ENCODE measurements at places on chromosomes 4 and X.

GRCh38 chr4:8731364-8731763 is 138.8 kb downstream of the CPZ start:
- no peak overlapping the region for H3K4me3 ChIP-seq
- no peaks in the 10 kb centered on the region for H3K27me3 ChIP-seq
- H3K4me1 ChIP-seq = no peaks in the 10 kb centered on the region
- H3K36me3 ChIP-seq = no peaks in the 10 kb centered on the region

DNA sequence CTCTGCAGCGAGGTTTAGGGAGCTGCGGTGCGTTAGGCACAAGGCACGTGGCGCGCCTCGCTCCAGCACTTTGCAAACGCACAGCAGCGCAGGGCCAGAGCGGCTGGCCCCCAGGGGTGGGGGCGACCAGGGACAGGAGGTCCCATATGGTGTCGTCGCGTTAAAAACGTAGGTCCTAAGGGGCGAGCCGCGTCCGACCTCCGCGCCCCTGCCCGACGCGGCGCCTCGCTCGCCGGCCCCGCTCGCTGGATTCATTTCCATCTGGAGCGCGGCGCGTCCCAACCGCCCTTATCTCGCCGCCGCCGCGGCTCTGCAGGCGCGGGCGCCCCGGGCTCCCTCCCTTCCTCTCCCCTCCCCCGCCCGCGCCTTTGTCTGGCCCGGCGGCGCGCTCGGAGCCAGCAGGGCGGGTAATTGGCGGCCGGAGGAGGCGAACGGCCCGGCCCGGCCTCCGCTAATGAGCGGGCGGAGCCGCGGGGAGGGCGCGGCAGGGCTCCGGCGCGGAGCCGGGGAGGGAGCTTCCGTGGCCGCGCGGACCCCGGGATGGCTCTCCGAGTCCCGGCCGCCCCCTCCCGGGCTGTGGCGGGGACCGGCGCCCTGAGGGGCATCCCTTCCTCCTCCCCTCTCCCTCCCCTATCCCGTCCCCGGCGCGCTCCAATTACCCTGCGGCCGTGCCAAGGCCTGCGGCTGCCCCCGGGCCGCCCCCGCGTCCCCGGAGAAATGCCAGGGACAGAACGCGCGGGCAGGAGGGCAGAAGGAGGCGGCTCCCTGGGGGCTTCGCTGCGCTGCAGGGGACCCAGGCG is 409.0 kb downstream of the BCOR start:
- peak; percentile 19 for DNase-seq
- peaks cover 1% of the 10 kb centered on the region for H3K4me1 ChIP-seq

- DNase-seq = no peak
- H3K4me3 ChIP-seq = no peak overlapping the region
- no peaks in the 10 kb centered on the region for H3K27me3 ChIP-seq
- H3K36me3 ChIP-seq = no peaks in the 10 kb centered on the region
- H3K4me1 ChIP-seq = no peaks in the 10 kb centered on the region
- no peak overlapping the region for H3K27ac ChIP-seq
Measured at GRCh38 chr4:47221721-47222120, 190.4 kb downstream of the GABRB1 start.

GRCh38 chr4:3276986-3277385 is 15.8 kb upstream of the RGS12 start:
- H3K36me3 ChIP-seq = no peaks in the 10 kb centered on the region
- H3K27ac ChIP-seq = no peak overlapping the region
- DNase-seq = no peak
- H3K4me3 ChIP-seq = no peak overlapping the region
- H3K4me1 ChIP-seq = no peaks in the 10 kb centered on the region
- peaks cover 1% of the 10 kb centered on the region for H3K27me3 ChIP-seq

- no peaks in the 10 kb centered on the region for H3K27me3 ChIP-seq
- no peaks in the 10 kb centered on the region for H3K4me1 ChIP-seq
- H3K36me3 ChIP-seq = no peaks in the 10 kb centered on the region
- H3K27ac ChIP-seq = no peak overlapping the region
- H3K4me3 ChIP-seq = no peak overlapping the region
Measured at GRCh38 chr4:30757357-30757756, 37.2 kb downstream of the PCDH7 start.

- H3K27me3 ChIP-seq = no peaks in the 10 kb centered on the region
- DNase-seq = peak; percentile 22
- H3K27ac ChIP-seq = peak overlapping the region; percentile 59
- H3K4me1 ChIP-seq = peaks cover 47% of the 10 kb centered on the region
Measured at GRCh38 chr4:139560406-139561104, 4.5 kb upstream of the SETD7 start.

DNA sequence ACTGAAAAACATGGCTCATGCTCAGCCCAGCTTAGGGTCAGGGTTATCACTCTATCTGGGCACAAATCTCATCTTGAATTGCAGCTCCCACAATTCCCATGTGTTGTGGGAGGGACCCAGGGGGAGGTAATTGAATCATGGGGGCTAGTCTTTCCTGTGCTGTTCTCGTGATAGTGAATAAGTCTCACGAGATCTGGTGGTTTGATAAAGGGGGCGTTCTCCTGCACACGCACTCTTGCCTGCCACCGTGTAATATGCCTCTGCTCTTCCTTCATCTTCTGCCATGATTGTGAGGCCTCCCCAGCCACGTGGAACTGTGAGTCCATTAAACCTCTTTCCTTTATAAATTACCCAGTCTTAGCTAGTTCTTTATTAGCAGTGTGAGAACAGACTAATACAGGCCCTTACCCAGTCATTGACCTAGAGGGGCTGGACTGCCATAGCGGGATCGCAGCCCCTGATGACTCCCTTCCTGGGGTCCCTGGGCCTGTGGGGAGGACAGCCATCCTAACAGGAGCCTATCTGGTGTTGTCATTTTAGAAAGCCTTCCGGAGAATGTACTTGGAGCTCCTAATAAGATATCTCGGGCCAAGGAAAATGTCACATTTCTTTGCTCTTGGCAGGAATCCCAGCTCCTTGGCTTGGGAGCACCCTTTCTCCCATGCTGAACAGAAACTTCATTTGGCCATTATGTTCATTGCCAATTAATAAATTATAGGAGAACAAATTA is 112.6 kb downstream of the PHKA2 start:
- H3K36me3 ChIP-seq = no peaks in the 10 kb centered on the region
- no peak overlapping the region for H3K4me3 ChIP-seq
- no peak for DNase-seq
- H3K4me1 ChIP-seq = peaks cover 2% of the 10 kb centered on the region

DNA sequence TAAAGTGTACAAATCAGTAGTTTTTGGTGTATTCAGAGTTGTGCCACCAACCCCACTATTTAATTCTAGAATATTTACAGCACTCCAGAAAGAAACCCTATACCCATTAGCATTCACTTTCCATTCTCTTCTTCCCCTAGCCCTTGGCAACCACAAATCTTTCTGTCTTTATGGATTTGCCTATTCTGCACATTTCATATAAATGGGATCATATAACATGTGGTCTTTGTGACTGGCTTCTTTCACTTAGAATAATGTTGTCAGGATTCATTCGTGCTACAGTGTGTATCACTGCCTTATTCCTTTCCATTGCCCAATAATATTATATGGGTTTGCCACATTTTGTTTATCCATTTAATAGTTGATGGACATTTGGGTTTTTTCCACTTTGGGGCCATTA is 32.2 kb downstream of the SGMS2 start:
- no peaks in the 10 kb centered on the region for H3K4me1 ChIP-seq
- H3K27ac ChIP-seq = no peak overlapping the region
- H3K27me3 ChIP-seq = peaks cover 32% of the 10 kb centered on the region

GRCh38 chr4:81635739-81636138 is 164.0 kb upstream of the RASGEF1B start:
- no peak for DNase-seq
- H3K36me3 ChIP-seq = no peaks in the 10 kb centered on the region
- no peak overlapping the region for H3K4me3 ChIP-seq

GRCh38 chr4:15547392-15547791 is 77.7 kb downstream of the CC2D2A start:
- peaks cover 10% of the 10 kb centered on the region for H3K4me1 ChIP-seq
- peak; percentile 15 for DNase-seq
- no peaks in the 10 kb centered on the region for H3K27me3 ChIP-seq
- H3K36me3 ChIP-seq = peaks cover 3% of the 10 kb centered on the region
- peak overlapping the region; percentile 21 for H3K4me3 ChIP-seq

DNA sequence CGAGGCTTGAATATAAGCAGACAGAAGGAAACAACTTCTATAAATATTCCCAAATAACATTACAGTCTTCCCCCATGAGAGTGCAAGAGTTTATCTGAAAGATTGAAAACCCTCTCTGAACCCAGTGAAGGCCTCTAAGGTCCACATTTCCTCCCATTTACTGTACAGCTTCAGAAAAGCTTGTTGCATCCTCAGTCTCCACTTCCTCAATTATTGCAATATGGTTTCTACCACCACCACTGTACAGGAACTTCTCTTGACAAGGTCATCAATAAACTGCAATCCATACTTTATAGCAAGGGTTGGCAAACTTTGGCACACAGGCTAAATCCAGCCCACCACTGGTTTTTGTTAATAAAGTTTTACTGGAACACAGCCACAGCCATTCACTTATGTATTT is 239.0 kb downstream of the THOC2 start:
- H3K27me3 ChIP-seq = peaks cover 8% of the 10 kb centered on the region
- no peaks in the 10 kb centered on the region for H3K36me3 ChIP-seq
- H3K27ac ChIP-seq = no peak overlapping the region
- DNase-seq = no peak

DNA sequence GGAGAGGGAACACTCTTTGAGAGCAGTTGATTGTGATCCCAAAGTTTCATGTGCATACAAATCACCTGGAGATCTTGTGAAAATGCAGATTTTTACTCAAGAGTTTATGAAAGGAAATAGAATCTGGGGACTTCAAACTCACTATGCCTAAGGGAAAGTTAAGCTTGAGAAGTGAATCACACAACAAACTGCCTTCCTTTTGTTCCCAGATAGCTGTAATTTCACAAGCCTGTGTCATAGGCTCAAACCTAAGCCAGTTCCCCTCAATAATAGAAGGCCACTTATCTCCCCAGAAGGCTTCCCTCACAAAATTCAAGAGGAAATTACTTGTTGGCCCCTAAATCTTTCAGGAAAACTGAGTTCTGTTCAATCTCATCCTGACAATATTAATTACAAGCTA is 132.8 kb upstream of the MAGEB16 start:
- H3K27ac ChIP-seq = no peak overlapping the region
- no peaks in the 10 kb centered on the region for H3K36me3 ChIP-seq
- no peak for DNase-seq

GRCh38 chrX:106588801-106589200 is 23.0 kb upstream of the RADX start:
- H3K36me3 ChIP-seq = no peaks in the 10 kb centered on the region
- no peak overlapping the region for H3K27ac ChIP-seq
- no peak overlapping the region for H3K4me3 ChIP-seq
- H3K27me3 ChIP-seq = no peaks in the 10 kb centered on the region
- H3K4me1 ChIP-seq = peaks cover 4% of the 10 kb centered on the region
- no peak for DNase-seq

- no peak for DNase-seq
- H3K27ac ChIP-seq = no peak overlapping the region
- no peak overlapping the region for H3K4me3 ChIP-seq
- H3K36me3 ChIP-seq = no peaks in the 10 kb centered on the region
Measured at GRCh38 chr4:5654791-5655190, 53.6 kb downstream of the EVC2 start.
